ENCODE measurements at places on chromosomes 2 and 18.
A peak's percentile ranks its signal among the peaks of the same experiment; 100 is the strongest.

GRCh38 chr2:178109813-178110212, 2.4 kb upstream of the RBM45 start:
- peak; percentile 46 for DNase-seq

GRCh38 chr18:29430416-29430815, 1253.5 kb upstream of the CDH2 start:
- DNase-seq: no peak

DNA sequence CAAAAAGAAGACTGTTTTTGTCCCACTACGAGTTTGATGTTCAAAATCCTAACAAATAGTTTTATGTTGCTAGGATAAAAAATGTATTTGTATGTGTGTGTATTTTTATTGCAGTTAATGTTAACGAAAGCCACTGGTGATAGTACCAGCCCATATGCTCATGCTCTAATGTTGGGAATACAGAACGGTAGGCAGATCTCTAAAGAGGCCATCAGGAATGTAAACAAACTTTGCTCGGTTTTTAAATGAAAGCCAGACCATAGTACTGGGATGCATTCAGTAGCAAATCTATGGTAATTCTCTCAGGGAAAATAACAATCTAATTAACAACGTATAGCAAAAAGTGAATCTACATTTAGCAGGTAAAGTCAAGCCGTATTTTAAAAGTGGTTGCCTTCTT, 208.1 kb downstream of the NEDD4L start:
- no peak for DNase-seq

DNA sequence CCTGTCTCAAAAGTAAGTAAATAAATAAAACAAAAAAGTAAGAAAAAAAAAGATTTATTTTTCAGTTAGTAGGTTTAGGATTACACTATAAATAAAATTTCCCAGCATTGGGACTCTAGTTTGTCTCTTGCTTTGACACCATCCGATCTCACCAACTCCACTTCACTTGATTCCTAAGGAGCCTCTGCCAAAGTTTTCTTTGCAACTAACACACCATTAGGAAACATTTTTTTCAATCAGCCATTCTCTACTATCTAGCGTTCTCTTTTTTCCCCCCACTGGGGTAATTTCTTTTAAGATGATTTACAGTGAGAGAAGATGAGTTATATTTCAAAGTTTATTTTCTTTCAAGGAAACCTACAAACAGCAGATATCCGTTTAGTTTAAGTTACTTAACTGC, 10.6 kb upstream of the NEMP2 start:
- no peak for DNase-seq

GRCh38 chr18:54736981-54737380, 91.3 kb upstream of the RAB27B start:
- no peak for DNase-seq

GRCh38 chr2:73128841-73129535, 16.2 kb upstream of the RAB11FIP5 start:
- no peak for DNase-seq

DNA sequence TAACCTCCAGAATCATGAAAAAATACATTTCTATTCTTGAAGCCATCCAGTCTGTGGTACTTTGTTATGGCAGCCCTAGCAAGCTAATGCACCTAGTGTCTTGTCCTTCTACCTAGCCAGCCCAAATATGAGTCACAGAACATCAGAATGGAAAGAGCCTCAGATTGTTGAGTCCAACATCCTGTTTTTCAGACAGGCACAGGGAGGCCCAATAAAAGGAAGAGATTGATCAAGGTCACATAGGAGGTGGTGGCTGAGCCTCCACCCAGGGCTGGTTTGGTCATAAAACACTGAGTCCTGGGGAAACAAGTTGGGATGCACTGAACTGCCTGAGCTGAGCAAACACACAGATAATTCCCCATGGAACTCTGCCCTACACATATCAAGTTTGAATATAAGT, 195.5 kb downstream of the TTC32 start:
- no peak for DNase-seq

- no peak for DNase-seq
These were observed 44.3 kb downstream of the CALCRL start for GRCh38 chr2:187403568-187404260.

- no peak for DNase-seq
These were observed 187.7 kb downstream of the IRS1 start for GRCh38 chr2:226611944-226612318.

DNA sequence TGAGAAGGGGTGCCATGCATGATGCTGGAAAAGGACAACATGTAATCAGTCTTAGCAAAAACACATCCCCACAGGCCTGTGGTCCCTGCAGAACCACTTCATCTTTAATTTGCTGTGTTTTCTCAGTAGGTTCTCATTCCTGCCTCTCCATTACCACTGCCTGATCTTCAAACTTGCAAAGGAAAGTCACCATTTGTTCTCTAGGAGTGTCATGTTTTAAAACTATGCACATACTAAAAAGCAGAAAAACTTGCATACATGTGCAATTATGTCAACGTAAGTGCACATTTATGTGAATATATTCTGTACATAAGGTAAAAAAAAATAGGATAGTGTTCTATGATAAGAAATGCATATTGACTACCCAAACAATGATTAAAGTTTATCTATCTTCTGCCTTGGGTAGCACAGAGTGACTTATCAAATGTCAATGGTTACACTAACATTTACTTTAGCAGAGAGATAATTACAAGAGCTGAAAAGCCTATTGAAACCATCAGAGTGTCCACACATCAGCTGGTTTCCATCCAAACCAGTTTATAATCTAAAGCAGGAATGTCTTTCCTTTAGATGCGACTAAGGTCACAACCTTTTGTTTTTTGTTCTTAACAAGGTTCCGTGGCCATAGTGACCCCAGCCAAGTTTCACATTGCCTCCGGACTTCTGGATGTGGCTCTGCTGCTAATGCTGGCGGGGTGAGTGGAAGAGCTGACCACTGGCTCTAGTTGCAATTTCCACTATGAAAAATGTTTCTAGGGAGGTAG, 58.7 kb upstream of the RMDN2 start:
- DNase-seq: no peak

DNA sequence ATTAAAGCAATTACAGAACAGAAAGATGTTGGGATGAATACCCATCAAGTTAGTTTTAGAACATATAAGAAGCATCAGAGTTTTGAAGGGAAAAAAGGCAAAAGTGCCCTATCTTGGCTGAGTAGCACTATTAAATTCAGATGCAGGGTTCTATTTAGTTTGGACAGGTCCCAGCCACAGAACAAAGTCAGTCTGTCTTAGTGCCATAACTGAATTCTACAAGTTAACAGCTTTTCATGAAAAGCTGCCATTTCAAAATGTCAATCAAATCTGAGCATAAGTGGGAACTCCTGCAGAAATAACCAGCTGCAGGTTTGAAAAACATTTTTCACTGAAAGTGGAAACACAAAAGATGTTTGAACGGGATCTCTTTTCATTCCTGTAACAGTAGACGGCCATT, 160.4 kb downstream of the SRBD1 start:
- DNase-seq: no peak

DNA sequence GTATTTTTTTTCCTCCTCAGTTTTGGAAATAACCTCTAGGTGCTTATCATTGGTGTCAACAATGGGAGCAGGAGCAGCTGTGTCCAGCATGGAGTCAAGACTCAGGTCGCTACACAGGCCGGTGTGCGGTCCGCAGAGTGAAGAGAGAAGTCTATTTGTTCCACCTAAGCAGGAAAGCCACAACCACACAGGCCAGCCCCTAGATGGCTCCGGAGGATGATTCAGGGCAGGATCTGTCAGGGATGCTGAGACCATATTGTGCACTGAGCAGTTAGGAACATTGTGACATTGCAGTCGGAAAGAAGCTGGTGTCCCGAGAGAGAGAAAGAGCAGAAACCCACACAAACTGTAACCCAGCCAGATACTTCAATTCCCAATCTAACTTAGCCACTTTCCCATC, 136.9 kb downstream of the GAREM1 start:
- DNase-seq: peak; percentile 27

- DNase-seq: no peak
These were observed 112.2 kb upstream of the NABP1 start for GRCh38 chr2:191565647-191566198.

DNA sequence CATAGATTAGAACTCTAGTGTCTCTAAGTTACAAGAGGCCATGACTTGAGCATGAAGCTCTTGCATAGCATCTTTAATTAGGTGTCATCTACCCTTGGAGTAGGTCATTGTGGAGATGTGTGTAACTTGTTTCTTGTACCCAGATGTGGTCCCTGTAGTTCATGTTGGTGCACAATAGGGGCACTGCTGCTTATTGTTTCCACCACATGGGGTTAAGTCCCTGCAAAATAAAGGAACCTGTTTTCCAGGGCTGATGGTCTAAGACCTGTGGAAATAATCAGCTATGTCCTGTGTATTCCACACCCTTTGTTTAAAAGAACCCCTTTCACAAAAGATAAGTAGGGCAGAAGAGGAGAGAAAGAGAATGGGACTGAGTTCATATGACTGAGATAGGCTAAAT, 28.6 kb downstream of the ASXL3 start:
- DNase-seq: no peak

DNA sequence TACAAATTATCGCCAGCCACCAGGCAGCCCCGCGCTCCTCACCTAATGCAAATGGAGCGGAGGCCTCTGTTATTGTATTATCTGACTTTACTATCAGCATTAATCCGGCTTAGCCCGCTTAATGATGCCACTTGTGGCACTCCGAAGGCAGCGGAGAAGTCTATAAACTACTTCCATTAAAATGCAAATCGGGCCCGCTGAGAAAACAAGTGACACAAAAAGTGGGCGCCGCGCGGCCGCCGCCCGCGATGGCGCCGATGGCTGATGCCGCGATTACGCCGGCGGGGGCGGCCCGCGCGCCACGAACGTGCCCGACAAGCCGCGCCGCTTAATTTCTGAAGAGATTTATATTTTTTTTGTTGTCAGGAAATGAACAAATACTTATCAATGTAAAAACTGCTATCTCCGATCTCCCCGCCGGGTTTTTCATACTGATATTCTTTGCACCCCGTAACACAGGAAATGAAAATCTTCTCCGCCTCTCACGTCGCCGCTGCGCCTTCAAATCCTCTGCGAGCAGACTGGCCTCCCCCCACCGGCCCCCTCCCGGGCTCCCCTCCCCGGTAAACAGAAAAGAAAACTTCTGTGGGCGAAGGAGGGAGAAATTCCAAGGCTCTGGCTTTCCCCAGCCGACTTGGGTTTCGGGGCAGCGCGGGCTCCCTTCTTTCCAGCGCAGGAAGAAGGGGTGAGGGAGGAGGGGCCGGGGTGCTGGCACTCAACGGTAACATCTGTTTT, 221.8 kb downstream of the INSIG2 start:
- DNase-seq: peak; percentile 33

DNA sequence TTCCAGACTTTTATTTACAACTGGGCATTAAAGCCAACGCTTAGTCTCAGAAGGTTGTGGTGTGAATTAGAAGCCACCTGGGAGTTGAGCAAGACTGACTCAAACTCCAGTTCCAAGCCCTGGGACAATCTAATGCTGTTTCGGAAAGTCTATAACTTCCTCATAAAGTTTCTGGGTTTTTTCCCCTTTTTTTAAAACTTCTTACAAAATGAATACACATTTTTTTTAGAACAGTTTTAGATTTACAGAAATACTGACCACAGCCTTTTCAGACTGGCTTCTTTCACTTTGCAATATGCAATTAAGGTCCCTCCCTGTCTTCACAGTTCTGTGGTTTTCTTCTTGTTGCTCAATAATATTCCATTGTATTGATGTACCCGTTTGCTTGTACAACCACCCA, 115.9 kb upstream of the TWIST2 start:
- no peak for DNase-seq

GRCh38 chr2:232295971-232296370, 82.6 kb upstream of the ALPP start:
- DNase-seq: no peak

GRCh38 chr18:4106407-4107033, 348.6 kb downstream of the DLGAP1 start:
- peak; percentile 67 for DNase-seq

- no peak for DNase-seq
These were observed 245.4 kb downstream of the NAPG start for GRCh38 chr18:10771053-10771709.

GRCh38 chr18:14922031-14922430, 174.1 kb downstream of the ANKRD30B start:
- DNase-seq: no peak

GRCh38 chr2:233061591-233062450, 1.7 kb downstream of the INPP5D start:
- no peak for DNase-seq

GRCh38 chr18:26926066-26926675, 60.7 kb upstream of the AQP4 start:
- no peak for DNase-seq

- DNase-seq: no peak
These were observed 1.9 kb upstream of the UXS1 start for GRCh38 chr2:106195981-106196380.
